HS-5 (cell line): ENCODE measurements at places on chromosomes 3 and 15.

DNA sequence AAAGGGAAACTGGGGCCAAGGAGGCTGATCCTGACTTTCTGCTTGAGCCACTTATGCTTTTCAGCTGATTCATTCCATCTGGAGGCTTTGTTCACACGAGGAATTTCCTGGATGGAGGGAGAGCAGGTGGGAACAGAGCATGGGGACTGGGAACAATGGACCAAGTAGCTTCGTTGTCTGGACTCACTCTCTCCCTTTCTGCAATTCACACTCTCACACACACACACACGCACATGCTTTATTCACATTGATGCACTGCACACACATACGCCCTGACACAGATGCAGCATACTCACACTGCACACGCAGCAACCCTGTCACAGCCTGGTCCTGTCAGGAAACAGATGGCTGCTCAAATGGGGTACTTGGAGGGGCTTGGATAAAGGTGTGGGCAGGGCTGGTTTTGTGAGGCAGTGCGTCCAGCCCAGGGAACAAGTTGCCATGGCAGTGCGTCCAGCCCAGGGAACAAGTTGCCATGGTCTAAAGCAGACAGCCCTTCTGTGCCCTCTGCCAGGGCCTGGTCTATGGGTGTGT lies 19.8 kb upstream of the CHCHD6 start:
- DNase-seq: no peak

DNA sequence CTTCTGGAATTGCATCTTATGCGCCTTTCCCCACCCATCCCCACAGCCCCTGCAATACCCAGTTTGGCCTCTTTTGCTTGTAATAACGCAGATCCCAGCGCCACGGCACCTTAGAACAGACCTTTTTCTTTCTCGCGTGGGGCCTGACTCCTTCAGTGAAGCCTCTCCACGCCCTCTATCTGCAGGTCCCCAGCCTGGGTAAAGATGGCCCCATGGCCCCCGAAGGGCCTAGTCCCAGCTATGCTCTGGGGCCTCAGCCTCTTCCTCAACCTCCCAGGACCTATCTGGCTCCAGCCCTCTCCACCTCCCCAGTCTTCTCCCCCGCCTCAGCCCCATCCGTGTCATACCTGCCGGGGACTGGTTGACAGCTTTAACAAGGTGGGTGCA lies 594 bp downstream of the CRELD1 start:
- DNase-seq: no peak

GRCh38 chr3:133394561-133395311 lies 5.1 kb upstream of the BFSP2 start:
- no peak for DNase-seq

GRCh38 chr3:186258968-186259367 lies 103.1 kb downstream of the DGKG start:
- no peak for DNase-seq

DNA sequence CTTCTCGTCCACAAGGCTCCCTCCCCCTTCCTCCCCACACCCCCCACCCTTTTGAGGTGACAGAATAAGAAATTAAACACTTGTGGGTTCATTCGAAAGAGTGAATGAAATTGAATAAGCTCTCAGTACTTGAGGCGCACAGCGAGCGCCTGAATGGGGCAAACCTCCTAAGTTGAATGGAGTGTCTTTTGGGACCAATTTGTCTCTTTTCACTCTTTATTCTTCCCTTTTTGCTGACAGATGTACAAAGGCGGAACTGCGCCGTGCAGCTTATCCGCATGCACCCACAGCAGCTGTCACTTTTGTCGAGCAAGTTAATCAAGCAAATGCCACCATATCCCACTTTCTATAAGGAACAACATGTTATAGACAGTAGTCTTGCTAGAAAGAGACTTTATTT lies 47.9 kb upstream of the FEZF2 start:
- DNase-seq: no peak

- DNase-seq: no peak
Measured at GRCh38 chr15:84942456-84942855, 39.2 kb upstream of the PDE8A start.

GRCh38 chr15:96774216-96774615 lies 443.7 kb downstream of the NR2F2 start:
- DNase-seq: no peak

DNA sequence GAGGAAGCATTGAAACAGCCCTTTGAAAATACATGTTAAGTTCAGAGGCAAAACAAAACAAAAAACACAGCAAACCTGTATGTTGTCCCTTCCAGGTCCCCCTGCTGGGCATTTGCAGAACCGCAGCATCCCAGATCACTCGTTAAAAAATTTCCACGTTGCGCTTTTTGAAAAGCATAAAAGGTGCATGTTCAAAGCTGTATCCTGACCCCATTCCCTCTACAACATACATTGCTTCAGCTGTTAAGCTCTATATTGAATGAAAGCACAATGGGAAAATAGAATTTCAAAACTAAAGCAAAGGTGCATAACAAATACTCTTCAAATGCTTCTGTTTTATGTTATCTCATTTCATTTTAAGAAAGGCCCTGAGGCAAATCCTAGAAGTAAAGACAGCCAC lies 328.3 kb downstream of the THSD4 start:
- DNase-seq: no peak

DNA sequence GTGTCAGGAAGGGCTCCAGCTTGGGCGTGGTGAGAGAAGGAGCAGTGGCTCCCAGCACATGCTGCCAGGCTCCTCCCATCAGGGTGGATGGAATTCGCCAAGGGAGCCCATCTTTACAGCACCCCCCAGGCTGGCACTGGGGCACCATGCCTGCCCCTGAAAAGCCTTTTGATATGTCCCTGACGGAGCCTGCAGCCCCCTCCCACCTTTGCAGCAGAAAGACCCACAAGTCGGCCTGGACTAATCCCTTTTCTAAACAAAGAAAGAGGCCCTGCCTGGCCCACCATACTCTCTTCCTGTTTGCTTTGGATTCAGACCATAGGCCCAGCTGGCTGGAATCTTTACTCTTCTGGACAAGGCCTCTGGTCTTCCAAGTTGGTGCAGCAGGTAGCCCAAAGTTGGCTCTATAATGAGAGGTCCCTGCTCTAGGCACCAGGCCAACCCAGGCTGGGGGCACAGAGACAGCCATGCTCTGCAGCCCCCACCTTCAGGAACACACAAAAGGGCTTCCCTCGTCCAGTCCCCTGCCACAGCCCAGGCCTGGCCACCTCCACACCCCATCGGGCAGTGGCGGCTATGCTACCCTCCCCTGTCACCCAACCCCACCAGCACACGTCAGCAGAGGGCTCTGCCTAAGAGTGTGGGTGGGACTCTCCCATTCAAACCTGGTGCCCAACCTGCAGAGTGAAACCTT lies 5.4 kb downstream of the ANPEP start:
- DNase-seq: no peak
